ENCODE measurements at places on chromosomes 5 and 9.
A peak's percentile ranks its signal among the peaks of the same experiment; 100 is the strongest.

- DNase-seq = no peak
These were observed 103.3 kb upstream of the HMHB1 start for GRCh38 chr5:143708672-143709071.

DNA sequence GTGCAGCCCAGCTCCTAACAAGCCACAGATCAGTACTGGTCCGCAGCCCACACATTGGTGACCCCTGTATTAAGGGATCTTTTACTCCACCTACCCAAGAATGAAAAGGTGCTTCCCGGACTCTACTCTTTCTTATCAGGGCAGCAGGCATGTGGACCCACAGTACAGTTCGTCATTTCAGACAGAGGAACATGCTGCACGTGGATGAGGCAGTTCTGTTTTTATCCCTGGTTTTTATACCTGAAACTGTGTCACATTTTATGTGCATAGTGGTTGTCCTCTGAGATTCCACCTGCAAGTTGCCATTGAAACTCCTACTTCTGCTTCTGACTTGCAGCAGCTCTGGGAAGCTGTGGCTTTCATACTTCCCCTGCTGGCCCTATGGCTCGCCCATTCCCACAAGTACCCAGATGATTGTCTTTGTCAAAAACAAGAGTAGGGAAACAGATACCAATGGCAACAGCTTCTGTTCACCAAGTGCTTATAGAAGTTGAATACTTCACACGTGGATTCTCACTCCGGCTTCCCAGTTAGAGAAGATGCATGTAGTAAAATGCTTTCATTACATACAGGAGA lies 208.0 kb downstream of the TRIO start:
- peak; percentile 27 for DNase-seq

GRCh38 chr5:138844125-138844461 lies 31.0 kb downstream of the LRRTM2 start:
- DNase-seq = no peak

- no peak for DNase-seq
These were observed 28.5 kb upstream of the PLPPR1 start for GRCh38 chr9:100999906-101000544.

GRCh38 chr9:588981-589380 lies 252.5 kb upstream of the DMRT1 start:
- no peak for DNase-seq

DNA sequence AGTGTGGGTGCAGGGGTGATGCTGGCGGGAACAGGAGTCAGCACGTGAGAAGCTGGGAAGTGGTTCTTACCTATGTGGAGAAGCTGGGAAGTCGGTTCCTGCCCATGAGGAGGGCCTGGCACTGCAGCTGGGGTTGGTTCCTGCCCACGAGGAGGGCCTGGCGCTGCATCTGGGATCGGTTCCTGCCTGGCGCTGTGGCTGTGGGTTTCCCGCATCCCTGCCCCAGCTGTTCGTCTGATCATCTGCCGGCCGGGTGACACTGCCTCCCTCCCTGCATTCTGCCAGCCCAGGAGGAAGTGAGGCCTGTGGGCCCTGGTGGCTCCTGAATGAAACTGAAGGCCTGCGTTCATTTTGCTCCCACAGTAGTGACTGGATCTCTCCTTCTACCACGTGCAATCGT lies 5.1 kb downstream of the OBP2A start:
- DNase-seq = no peak

- no peak for DNase-seq
These were observed 27.7 kb downstream of the AUH start for GRCh38 chr9:91334053-91334452.

GRCh38 chr9:2545881-2546490 lies 75.6 kb upstream of the VLDLR start:
- no peak for DNase-seq

- peak; percentile 5 for DNase-seq
These were observed 340.4 kb downstream of the CTNND2 start for GRCh38 chr5:11563822-11564221.

- no peak for DNase-seq
These were observed 53.8 kb downstream of the NFX1 start for GRCh38 chr9:33344145-33344544.

GRCh38 chr9:27586304-27586703 lies 13.0 kb upstream of the C9orf72 start:
- peak; percentile 88 for DNase-seq

- DNase-seq = no peak
These were observed 514.2 kb downstream of the RAB3C start for GRCh38 chr5:59097116-59097515.

Measured in suppressor macrophage treated with lipopolysaccharide for 1 hour (primary cell).